Liver (tissue), 10 donors: ENCODE measurements at places on chromosomes 16 and 17. TPM values are rescaled to one million over a fixed set of nuclear protein-coding genes. Genes with fewer than 3 reads are reported as not detected.

The SLC38A8 gene
- polyA plus RNA-seq: 0.22 TPM

- H3K4me1 ChIP-seq: peaks cover 11% of the 10 kb centered on the region
- no peaks in the 10 kb centered on the region for H3K27me3 ChIP-seq
- no peaks in the 10 kb centered on the region for H3K36me3 ChIP-seq
- H3K27ac ChIP-seq: no peak overlapping the region
- DNase-seq: no peak
These were observed 33.7 kb downstream of the TOM1L2 start for GRCh38 chr17:17938388-17939107.

The ENPP7 gene
- polyA plus RNA-seq: 3.8 TPM

The TNFRSF17 gene
- polyA plus RNA-seq: not detected

DNA sequence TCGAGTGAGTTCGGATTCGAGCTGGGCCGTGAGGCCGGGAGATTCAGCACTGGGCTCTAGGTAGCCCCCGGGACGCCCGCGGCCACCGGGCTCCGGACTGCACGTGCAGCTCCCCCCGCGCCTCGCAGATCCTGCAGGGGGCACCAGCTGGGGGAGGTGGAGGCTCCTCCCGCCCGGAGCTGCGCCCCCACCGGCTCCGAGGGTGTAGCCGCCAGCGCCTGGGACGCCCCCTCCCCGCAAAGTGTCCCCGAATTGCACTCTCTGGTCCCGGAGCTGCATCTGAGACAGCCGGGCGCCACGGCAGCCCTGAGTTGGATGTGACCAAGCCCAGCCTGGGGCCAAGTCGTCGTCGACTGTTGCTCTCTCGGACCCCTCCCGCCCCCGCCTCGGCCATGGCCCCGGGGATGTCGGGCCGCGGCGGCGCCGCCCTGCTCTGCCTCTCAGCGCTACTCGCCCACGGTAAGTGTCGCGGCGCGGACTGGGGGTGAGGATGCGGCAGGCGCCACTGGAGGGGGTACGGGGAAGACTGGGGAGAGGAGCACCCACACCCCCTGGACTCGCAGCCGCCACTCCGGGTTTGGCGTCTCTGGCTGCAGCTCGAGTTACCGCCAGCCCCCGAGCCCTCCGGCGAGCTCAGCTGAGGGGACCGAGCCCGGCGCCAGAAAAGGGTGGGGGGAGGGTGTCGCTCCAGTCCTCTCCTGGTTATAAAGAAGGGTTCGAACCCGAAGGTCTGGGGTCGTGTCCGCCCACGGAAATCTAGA lies 1.5 kb downstream of the TMEM132E start:
- peak overlapping the region; percentile 38 for H3K4me3 ChIP-seq
- DNase-seq: no peak
- no peak overlapping the region for H3K27ac ChIP-seq
- H3K27me3 ChIP-seq: peaks cover 7% of the 10 kb centered on the region
- H3K4me1 ChIP-seq: peaks cover 31% of the 10 kb centered on the region

DNA sequence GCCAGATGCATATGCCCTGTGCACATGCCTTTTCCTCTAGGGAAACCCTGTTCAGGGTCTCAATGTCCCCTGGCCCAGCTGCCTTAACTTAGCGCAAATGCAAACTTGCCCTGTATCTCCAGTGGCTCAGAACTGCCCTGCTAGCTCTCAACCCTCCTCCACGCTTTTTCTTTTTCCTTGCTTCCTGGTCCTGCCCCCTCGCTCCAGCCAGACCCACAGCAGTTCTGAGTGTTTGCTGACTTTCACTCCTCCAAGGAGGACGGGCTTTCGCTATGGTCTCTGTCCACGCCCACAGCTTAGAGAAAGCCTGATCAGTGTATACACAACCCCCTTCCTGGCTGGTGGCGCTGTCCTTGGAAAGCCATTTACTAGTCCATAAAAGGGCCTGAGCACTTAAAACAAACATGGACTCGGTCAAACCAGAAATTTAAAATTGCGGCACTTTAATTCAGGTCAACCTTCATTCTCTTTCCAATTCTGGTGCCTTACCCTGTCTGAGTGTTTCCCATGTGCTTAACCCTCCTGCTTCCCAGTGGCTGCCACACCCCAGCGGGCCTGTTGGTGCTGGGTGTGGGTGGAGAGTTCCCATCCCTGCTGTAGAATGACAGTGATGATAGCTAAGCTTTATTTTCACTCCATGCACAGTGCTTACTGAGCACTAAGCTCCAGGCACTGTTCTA lies 15.6 kb upstream of the TMEM98 start:
- no peaks in the 10 kb centered on the region for H3K4me1 ChIP-seq
- no peaks in the 10 kb centered on the region for H3K27me3 ChIP-seq
- H3K27ac ChIP-seq: no peak overlapping the region
- no peak for DNase-seq

DNA sequence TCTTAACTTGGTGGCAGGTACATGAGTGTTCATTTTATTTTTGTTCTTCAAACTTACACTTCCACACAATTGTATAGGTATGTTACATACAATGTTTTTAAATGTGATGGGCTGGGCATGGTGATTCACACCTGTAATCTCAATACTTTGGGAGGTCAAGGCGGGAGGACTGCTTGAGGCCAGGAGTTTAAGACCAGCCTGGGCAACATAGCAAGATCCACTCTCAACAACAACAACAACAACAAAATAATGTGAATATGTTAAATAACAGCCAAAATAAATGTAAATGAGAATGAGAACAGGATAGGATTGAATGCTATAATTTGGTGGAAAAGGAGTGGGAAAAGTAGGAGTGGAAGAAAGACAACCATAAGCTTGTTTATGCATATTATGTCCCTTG lies 2.6 kb downstream of the NSMCE1 start:
- peaks cover 8% of the 10 kb centered on the region for H3K4me1 ChIP-seq
- DNase-seq: no peak
- no peak overlapping the region for H3K27ac ChIP-seq
- H3K36me3 ChIP-seq: no peaks in the 10 kb centered on the region
- no peak overlapping the region for H3K4me3 ChIP-seq

- DNase-seq: no peak
- peak overlapping the region; percentile 50 for H3K27ac ChIP-seq
- H3K4me3 ChIP-seq: peak overlapping the region; percentile 92
These were observed 546 bp upstream of the NDUFB10 start for GRCh38 chr16:1958715-1959268.

DNA sequence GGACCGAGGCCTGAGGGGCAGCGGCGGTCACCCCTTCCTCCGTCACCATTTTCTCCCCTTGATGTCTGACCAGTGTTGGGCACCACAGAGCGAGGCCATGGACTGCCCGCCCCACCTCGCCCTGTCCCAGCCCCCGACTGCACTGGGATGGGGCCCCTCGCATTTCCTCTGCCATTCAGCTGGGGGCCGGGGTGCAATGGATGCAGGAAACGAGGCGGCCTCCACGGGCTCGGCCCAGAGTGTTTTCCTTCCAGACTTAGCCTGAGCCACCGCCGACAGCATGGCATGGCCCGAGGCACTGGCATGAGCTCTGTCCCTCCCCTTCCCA lies 44.6 kb upstream of the ZC3H18 start:
- H3K36me3 ChIP-seq: peaks cover 3% of the 10 kb centered on the region
- peaks cover 13% of the 10 kb centered on the region for H3K4me1 ChIP-seq
- no peak overlapping the region for H3K27ac ChIP-seq
- no peaks in the 10 kb centered on the region for H3K27me3 ChIP-seq
- H3K4me3 ChIP-seq: no peak overlapping the region

DNA sequence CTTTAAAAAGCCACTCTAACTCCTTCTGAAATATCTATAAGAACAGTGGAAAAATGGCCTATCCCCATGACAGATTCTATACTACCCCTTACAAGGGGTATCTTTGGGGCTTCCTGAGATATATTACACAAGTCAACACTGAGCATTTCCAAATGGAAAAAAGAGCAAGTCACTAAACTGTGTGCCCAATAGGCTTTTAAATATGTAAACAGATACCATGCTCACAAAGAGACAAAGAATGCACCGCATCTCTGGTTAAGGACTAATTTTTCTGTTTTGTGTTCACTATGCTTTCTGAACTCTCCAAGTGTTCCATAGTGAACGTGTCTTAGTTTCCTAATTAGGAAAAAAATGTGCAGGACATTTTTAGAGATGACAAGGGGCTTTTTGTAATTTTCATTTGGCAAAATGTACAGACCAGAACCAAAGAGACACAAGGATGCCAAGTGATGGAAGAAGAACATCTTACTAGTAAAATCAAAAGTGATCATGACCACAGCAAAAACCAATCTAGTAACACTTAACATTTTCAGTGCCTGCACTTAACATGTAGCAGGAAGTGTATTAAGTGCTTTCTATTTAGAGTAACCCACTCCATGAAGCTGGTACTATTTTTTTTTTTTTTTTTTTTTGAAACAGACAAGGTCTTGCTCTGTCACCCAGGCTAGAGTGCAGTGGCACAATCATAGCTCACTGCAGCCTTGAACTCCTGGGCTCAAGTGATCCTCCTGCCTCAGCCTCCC lies 21.5 kb downstream of the MYH11 start:
- no peak for DNase-seq
- no peaks in the 10 kb centered on the region for H3K36me3 ChIP-seq
- no peak overlapping the region for H3K27ac ChIP-seq
- no peak overlapping the region for H3K4me3 ChIP-seq
- H3K4me1 ChIP-seq: no peaks in the 10 kb centered on the region

DNA sequence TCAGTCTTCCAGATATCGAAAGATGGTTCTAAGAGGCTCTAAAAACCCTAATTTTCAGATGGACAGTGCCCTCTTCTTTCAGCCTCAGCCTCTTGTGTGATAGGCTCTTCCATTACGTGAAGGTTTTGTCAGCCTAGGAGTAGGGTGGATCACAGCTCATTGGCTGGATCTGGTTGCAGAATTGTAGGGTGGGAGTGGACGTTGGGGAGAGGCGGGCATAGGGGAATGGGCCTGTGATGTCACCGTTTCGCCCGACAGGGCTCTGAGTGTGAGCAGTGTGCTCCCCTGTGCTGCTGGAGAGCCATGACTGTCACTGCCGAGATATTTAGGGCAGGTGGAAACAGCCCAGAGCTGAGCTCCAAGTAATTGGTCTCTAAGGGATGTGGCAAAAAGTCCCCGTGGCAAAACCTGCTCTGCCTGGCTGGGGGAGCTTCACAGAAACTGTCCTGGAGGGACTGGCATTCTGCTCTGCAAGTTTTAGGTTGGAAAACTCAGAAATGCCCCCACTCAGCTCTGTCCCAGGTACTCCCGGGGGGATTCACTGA lies 6.2 kb upstream of the WFIKKN1 start:
- H3K4me3 ChIP-seq: no peak overlapping the region
- peaks cover 11% of the 10 kb centered on the region for H3K4me1 ChIP-seq
- no peak for DNase-seq
- H3K36me3 ChIP-seq: no peaks in the 10 kb centered on the region
- H3K27me3 ChIP-seq: no peaks in the 10 kb centered on the region

The CDK3 gene
- polyA plus RNA-seq: 2.6 TPM

- no peak for DNase-seq
- H3K27ac ChIP-seq: peak overlapping the region; percentile 59
- H3K4me1 ChIP-seq: peaks cover 34% of the 10 kb centered on the region
- H3K36me3 ChIP-seq: no peaks in the 10 kb centered on the region
- H3K4me3 ChIP-seq: no peak overlapping the region
These were observed 9.4 kb downstream of the ZNF652 start for GRCh38 chr17:49352587-49353154.

DNA sequence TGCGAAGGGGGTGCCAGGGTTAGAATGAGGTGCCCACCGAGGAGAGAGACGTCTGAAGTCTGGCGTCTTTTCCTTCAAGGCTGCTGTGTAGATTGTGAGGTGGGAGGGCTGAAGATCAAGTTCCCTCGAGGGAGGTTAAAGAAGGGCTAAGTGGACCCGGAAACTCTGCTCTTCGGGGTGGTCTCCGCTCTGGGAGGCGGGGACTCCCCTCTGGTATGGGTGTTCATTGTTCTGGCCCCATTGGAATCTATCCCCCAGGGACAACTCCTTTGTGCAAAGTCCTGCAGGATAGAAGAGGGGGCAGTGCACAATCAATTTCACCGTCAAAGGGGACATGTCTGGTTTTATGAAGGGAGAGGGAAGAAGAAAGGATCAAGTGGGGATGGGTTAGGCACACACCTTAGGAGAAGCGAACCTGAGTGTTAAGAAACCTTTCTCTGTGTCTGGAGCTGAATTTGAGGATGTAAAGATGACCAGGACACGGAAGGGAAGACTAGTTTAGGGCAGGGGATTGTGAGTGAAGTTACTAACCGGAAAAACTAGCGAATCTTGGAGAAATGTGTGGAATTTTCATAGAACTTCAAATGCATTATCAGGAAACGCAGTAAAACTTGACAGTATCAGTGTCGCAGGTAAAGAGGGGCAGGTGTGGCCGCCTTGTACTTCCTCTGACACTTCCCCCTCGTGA lies 809 bp upstream of the RAB34 start:
- peaks cover 15% of the 10 kb centered on the region for H3K36me3 ChIP-seq
- DNase-seq: no peak
- peak overlapping the region; percentile 70 for H3K27ac ChIP-seq
- H3K4me1 ChIP-seq: peaks cover 7% of the 10 kb centered on the region
- no peaks in the 10 kb centered on the region for H3K27me3 ChIP-seq

GRCh38 chr17:59828478-59828760 lies 64.3 kb downstream of the TUBD1 start:
- peak overlapping the region; percentile 82 for H3K27ac ChIP-seq
- H3K4me1 ChIP-seq: peaks cover 10% of the 10 kb centered on the region
- no peak for DNase-seq
- H3K4me3 ChIP-seq: no peak overlapping the region
- no peaks in the 10 kb centered on the region for H3K36me3 ChIP-seq

The FAM20A gene
- 54.4 TPM for polyA plus RNA-seq

- H3K4me1 ChIP-seq: no peaks in the 10 kb centered on the region
- H3K27ac ChIP-seq: no peak overlapping the region
- no peaks in the 10 kb centered on the region for H3K36me3 ChIP-seq
- no peaks in the 10 kb centered on the region for H3K27me3 ChIP-seq
These were observed 99.9 kb upstream of the LHX1 start for GRCh38 chr17:36837195-36837938.

- peaks cover 17% of the 10 kb centered on the region for H3K4me1 ChIP-seq
- H3K27ac ChIP-seq: no peak overlapping the region
- no peak overlapping the region for H3K4me3 ChIP-seq
- H3K36me3 ChIP-seq: no peaks in the 10 kb centered on the region
These were observed 3.0 kb upstream of the TAC4 start for GRCh38 chr17:49850772-49851386.
